Occipital lobe (tissue), 3 donors: ENCODE measurements at places on chromosomes 3 and 15.

GRCh38 chr3:141212101-141212500 lies 19.5 kb upstream of the PXYLP1 start:
- DNase-seq, result no peak

DNA sequence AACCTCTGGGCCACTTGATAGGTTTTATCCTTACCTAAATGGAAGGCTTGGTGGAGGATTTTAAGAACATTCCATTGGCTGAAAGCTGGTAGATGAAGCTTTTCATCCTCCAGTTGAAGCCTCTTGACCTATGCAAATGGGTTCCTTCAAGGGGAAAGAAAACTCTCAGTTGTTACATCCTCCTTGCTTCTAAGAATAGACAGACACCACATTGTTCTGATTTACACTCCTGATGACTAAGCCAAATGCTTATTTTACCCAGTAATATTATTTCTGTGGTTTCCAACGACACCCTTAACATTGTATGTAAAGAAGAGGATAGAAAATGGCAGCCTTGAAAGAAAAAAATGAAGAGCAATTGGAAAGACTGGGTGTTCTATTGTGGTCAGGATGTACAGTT lies 480.5 kb downstream of the OTOL1 start:
- DNase-seq, result no peak

- no peak for DNase-seq
These were observed 44.4 kb downstream of the ADAMTSL3 start for GRCh38 chr15:83698294-83698693.

DNA sequence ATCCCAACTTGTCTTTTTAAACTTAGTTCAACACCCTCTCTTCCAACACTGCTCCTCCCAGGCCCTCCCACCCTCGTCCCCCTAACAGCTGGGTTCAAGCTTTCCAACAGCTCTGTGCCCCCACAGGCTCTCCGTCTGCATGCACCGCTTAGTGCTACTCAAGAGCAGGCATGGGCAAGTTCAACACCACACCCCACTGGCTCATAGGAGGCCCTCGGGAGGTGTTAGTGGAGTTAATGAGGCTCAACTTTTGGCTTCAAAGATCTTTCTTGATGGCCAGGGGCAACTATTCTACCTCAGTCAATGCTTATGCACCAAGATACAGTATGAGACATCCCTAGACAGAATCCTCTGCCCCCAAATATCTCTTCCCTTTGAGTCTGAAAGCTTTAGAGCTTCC lies 114.4 kb downstream of the ANP32A start:
- no peak for DNase-seq

DNA sequence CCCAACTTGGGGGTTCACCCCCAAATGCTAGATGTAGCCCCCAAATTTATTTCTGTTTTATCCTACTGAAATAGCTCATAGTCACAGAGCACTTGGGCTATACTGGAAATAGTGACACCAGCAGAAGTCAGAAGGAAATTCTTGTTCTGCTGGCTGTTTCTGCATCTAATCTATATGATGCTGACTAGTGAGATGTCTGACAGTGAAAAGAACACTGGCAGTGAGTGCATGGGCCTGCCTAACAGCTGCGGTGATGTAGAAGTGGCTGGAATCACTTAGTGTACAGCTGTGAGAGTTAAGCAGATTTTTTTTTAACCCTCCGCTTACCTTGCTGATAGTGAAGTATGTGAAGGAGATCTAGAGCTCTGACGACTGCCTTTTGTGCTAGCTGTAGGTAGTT lies 14.0 kb downstream of the TTC14 start:
- DNase-seq, result no peak

GRCh38 chr3:112374333-112374734 lies 41.4 kb downstream of the CD200 start:
- DNase-seq, result no peak

DNA sequence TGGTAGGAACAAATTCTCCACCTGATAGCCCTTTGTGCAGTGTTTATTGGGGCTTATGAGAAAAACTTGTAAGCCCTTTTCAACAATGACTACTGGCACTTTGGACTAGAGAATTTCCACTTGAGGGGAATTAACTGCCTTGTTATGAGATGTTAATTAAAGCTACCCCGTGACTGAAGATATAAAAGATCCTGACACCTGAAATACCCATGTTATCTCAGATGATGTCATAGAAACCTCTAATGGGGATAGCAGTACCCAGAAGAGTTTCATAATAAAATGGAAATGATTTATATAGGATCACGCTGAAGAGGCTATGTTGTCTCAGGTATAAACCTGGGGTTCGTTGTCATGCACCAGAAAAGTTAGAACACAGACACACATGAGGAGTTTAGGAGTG lies 14.5 kb upstream of the STAC start:
- DNase-seq, result no peak

GRCh38 chr3:192564611-192565010 lies 162.7 kb downstream of the FGF12 start:
- no peak for DNase-seq

- DNase-seq, result no peak
These were observed 21.6 kb downstream of the SNX33 start for GRCh38 chr15:75669191-75669878.

DNA sequence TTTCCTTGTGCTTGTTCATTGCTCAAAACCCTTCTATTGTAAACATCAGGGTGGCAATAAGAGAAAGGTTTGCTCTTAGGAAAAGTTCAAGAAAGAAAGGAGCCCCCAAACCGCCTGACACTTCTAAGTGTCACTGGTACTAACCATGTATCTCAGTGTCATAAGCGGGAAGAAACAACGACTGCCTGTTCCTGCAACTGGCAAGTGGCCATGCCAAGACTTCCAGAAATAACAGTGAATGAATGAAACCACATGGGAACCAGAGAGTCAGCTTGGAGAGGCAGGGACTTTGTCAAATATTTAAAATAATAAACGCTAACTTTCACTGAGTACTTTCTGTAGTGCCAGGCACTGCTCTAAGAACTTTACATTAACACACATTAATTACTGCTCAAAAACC lies 1.1 kb downstream of the PLSCR2 start:
- no peak for DNase-seq

DNA sequence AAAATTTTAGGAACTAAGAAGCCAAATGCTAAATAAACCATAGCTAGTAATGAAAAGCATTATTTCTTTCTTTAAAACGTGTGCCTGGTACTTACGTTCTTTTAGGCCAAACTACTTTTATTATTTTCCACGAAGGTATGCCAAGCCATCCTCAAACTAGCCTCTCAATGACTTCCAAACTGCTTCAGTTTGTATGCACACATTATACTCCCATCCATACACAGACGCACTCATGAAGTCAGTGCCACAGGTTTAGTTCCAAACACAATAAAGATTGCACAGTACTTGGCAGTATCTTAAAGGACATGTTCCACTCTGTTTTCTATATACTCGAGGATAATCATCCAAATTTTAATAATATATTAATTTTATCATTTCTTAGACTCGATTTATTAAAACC lies 609.2 kb upstream of the ZNF385D start:
- no peak for DNase-seq

- no peak for DNase-seq
These were observed 63.5 kb upstream of the SLC6A1 start for GRCh38 chr3:10928961-10929471.

- DNase-seq, result no peak
These were observed 13.2 kb downstream of the ISG20 start for GRCh38 chr15:88651971-88652370.

GRCh38 chr3:31065765-31066164 lies 171.3 kb upstream of the GADL1 start:
- DNase-seq, result no peak

DNA sequence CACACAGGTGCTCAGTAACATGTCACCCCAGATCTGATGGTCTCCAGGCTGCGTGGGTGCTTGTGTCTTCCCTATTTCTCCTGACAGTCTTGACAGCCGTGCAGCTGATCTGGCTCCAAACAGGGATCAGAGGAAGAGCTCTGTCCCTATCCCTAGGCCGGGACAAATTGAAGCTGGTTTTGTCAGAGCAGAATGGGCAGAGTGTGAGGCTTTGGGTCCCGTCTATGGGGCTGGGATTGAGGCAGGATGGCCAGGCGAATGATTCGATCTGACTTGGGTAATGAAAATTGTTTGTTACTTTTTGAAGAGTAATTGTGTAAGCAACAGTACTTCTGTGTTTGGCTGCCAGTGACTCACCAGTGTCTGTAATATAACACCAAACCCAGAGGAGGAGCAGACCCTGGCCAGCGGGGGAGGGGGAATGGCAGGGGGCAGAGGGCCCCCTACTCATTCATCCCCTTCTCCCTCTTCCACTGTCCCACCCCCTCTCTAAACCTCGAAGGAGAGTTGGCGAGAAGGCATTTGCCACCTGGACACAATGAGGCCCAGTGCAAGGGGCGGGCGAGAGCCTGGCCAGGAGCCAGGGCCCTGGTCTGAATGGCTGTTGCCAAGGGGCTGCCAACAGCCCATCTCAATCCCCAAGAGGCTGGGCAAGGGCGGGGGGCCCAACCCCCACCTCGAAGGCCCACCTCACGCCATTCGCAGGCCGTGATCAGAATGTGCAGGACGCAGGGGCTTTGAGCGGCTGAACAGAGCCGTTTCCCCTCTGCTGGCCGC lies 4.9 kb upstream of the MAGEF1 start:
- DNase-seq, result no peak

GRCh38 chr3:102790747-102791325 lies 356.0 kb downstream of the ZPLD1 start:
- no peak for DNase-seq

DNA sequence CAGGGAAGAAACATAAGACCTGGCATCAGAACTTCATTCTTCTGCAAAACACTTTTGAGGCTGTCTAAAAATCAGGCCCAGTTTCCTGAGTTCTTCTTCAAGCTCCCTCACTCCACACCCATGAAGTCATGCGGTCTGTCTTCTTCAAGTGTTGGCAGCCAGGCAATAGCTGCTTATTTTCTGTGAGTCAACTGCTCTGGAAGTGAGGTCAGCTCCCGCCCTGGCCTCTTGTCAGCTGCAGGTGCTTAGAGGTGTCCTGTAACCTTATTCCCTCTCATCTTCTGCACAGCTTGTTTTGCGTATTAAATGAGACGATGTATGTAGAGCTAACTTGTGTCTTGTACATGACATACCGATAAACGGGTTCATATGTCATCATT lies 226.1 kb downstream of the ADAMTS17 start:
- no peak for DNase-seq

GRCh38 chr3:12777171-12777570 lies 18.1 kb upstream of the TMEM40 start:
- no peak for DNase-seq

- DNase-seq, result no peak
These were observed 78.3 kb downstream of the B3GALNT1 start for GRCh38 chr3:161026612-161027510.

DNA sequence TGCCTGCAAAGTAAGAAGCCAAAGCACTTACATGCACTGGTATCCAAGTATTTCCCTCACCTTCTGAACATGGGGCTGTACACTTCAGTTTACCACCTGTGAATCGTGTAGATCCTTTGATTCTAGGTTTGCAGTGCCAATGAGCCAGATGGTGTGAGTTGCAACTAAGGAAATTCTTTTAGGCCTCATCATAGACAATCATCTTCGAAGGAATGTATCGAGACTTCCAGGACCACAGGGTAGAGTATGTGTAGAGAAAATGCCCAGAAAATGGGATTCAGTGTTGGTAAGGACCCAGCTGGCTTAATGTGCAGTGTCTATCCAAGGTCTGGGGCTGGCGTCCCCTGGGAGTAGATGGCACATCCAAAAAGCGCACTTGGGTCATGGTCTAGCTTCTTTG lies 323.2 kb upstream of the TPM1 start:
- DNase-seq, result no peak

DNA sequence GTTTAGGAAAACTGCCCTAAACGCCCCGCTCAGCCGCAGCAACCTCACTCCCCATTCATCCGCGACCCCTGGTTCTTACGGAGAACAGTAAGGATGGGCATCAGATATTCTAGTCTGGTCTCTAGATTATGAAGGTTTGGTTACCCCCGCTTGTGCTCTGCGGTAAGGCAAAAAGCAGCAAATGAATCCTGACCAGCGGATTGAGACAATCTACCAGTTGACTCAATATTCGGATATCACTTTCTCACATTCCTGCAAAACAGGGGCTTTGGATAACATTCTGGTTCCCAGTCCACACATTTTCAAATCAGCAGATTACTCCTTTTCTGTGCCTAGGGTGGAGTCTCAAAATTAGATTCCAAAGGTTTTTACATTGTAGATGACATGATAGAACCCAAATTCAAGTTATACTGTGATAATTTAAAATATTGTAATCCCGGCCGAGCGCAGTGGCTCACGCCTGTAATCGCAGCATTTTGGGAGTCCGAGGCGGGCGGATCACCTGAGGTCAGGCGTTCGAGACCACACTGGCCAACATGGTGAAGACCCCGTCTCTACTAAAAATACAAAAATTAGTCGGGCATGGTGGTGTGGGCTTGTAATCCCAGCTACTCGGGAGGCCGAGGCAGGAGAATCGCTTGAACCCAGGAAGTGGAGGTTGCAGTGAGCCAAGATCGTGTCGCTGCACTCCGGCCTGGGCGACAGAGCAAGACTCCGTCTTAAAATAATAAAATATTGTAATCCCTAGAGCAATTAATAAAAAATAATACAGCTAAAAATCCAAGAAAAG lies 1.1 kb upstream of the CYFIP1 start:
- DNase-seq, result no peak

GRCh38 chr3:123584284-123584987 lies 417 bp downstream of the HACD2 start:
- no peak for DNase-seq

GRCh38 chr3:106610362-106610959 lies 741.6 kb upstream of the CBLB start:
- no peak for DNase-seq

DNA sequence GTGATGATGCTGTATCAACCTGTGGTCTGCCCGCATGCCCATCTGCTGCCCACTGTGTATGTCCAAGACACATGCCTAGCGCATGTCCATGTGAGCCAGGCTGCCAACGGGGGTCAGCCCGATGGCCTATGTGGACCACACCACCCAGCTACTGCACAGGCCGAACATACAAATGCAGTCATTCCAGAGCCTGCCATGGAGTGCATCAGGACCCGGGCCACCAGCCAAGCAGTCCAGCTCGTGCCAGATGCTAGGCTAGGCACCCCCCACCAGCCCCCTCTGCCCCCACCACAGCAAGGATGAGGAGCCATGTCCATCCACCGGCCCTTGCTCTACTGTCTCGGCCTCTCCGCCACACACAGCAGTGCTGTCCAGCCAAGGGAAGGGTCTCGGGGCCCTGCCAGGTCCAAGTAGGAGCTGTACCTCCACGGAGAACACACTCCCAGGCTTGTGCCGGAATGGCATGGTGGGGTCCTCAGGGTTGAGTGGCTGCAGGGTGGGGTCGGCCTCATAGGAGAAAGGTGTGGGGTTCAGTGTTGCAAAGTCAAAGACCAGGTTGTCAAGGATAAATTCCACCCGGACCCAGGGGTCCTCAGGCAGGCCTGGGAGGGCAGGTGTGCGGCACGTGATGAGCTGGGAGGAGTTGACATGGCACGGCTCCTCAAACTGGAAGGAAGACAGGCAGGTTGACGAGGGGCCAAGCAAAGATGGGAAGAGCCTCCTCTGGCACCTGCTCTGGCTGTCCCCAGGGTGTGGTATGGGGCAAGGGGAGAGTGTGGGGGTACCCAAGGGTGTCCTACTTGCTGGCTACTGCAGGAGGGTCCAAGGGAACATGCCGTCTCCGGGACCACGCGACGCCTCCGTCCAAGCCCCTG lies 15.3 kb downstream of the PLXNB1 start:
- DNase-seq, result no peak

- DNase-seq, result no peak
These were observed 324.5 kb downstream of the TBL1XR1 start for GRCh38 chr3:176872771-176873209.

- DNase-seq, result no peak
These were observed 369.6 kb upstream of the ATP10A start for GRCh38 chr15:26232691-26233090.
